ENCODE measurements at places on chromosomes 6 and 20.

- no peak for DNase-seq
Observed at GRCh38 chr20:58584051-58584824, 66.8 kb upstream of the STX16 start.

DNA sequence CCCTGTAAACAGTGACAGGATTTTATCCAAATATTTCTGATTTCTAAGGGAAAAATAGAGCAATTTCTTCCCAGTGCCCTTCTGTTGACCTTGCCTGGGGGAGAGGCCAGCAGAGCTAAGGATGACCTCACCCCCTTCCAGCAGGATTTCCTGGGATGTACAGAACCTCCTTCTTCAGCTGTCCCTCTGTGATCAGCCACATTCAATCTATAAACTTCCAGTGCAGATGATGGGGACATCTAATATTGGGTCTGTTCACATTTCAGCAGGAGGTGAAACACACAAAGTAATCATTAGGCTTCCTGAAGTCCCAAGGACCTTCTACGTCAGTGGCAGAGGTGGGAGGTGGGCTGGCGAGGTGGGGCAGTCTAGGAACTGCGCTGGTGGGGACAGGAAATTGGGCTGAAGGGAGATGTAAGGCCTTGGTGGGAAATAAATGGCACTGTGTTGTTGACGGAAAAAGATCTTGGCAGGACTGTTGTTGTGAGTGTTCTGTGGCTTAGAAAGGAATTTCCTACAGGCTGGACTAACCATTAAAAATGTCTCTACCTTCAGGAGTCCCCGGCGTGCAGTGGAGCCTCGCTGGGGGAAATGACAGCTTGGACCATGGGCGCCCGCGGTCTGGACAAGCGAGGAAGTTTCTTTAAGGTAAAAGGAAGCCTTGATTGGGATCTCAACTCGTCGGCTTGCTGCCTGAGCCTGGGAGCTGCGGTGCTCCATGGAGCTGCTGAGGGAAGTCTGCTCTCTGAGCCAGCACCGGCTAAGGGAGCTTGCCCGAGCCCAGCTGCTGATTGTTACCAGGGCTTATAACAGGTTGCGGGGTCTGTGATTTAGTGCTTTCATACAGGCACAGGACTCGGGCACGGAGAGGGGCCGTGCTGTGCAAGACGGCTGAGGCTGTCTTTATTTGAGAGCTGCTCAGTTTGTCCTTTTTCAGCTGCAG lies 127.9 kb upstream of the NAA20 start:
- no peak for DNase-seq

GRCh38 chr6:149423964-149424440 lies 23.9 kb downstream of the SUMO4 start:
- no peak for DNase-seq

- no peak for DNase-seq
Observed at GRCh38 chr6:168192195-168192900, 113.3 kb upstream of the FRMD1 start.

GRCh38 chr20:24450624-24451376 lies 18.6 kb upstream of the SYNDIG1 start:
- no peak for DNase-seq

DNA sequence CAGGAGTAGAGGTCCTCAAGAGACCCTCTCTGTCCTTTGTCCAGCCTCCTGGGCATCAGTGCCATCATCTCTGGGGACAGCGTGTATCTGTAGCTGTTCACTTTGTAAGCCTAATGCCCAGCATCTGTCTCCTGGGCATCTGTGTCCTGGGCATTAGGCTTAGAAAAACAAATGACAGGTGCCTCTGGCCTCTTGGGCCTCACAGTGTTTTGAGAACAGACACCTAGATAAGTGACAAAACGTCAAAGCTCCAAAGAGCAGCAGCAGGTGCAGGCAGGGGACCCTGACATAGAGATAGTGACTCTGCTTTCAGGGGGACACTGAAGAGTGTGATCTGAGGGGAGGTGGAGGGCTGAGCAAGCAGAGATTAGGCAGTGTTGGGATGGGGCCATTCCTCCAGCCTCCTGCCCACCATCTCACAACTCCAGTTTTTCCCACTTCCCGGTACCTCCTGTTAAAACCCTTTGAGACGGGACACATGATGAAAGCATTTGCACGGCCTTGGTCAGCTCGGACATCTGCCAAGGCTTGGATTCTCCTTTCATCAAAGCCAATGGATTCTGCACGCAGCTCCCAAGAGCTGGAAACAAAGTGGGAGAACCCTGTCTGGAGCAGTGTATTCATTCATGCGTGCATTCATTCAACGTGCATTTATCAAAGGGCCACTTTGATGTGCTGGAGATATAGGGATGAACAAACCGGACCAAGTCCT lies 55.5 kb upstream of the CD93 start:
- DNase-seq, result no peak

DNA sequence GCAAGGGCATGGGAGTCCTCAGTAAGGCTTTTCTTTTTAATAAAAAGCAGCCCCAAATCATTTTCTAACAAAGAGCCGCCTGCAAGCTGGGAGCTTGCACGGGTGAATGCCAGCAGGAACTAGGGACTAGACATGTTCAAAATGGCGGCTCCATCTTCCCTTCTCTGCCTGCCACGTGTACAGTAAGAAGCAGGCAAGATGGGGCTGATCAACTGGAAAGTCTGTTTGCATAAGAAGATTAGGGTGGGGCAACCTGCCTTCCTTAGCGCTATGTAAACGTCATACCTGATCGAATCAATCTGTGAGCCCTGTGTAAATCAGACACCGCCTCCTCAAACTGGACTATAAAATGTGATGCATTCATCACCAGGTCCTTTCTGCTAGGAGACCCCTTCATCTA lies 299.4 kb upstream of the SOX4 start:
- DNase-seq, result no peak
